Activated T-helper 2 cell treated with anti-CD3 and anti-CD28 coated beads, Interferon-gamma antibody, Interleukin-2, Interleukin-4, amounts not matched to agents 10 μg/mL and 5 μg/mL and 100 μg/mL, durations not matched to agents 14 hours and 24 hours and 36 hours (primary cell): ENCODE measurements at places on chromosomes 7 and 10.

DNA sequence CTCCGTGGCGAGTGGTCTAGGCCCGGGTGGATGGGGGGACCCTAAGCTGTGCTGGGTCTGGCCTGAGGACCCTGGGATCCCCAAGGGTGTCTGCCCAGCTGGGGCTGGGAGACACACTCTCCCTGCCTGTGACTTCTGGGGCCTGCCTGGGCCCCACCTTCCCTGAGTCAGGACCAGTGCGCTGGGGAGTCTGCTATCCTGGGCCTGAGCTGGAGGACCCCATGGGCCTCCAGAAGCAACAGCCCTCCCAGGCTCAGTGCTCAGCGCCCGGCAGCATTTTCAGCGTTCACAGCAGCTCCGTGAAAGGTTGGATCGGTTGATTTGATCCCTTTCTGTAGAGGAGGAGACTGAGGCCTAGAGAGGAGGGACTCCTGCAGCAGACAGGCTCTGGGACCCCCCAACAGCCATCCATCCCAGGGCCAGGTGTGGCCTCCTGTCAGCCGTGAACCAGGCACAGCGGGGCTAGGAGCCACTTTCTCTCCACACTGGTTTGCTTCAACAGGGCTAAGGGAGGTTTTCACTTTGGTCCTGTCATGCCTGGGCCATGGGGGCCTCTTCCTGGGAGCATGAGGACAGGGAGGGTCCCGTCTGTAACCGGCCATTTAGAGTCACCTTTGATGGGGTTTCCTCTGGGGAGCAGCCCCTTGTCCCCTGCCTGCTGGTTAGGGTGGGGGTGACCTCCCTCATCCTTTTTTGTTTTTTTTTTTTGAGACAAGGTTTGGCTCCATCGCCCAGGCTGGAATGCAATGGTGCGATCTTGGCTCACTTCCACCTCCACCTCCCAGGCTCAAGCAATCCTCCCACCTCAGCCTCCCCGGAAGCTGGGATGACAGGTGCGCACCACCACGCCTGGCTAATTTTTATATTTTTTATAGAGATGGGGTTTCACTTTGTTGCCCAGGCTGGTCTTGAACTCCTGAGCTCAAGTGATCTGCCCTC, 12.4 kb downstream of the FOXL3 start:
- DNase-seq, result no peak

GRCh38 chr10:110498982-110499795, 1.5 kb downstream of the DUSP5 start:
- peak; percentile 35 for DNase-seq

DNA sequence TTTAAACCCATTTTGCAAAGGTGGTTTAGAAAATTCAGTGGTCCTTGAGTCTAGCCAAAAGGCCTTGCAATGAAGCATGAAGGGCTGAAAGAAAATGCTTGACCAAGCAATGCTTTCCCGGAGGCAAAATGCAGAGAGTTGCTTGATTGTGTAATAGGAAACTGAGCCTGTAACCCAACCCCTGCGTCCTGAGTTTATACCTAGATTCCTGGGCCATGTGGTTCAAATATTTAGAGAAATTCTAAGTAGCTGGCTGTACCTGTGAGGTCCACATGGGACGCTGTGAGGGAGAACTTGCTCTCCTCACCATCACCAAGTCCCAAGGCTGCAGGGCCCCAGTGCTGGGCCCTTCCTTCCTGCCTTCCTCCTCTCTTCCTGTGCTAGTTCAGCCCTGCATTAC, 45.7 kb downstream of the CXCL12 start:
- DNase-seq, result no peak

GRCh38 chr7:85736085-85736484, 549.2 kb upstream of the SEMA3D start:
- no peak for DNase-seq

GRCh38 chr7:36032361-36032818, 120.7 kb upstream of the EEPD1 start:
- no peak for DNase-seq

DNA sequence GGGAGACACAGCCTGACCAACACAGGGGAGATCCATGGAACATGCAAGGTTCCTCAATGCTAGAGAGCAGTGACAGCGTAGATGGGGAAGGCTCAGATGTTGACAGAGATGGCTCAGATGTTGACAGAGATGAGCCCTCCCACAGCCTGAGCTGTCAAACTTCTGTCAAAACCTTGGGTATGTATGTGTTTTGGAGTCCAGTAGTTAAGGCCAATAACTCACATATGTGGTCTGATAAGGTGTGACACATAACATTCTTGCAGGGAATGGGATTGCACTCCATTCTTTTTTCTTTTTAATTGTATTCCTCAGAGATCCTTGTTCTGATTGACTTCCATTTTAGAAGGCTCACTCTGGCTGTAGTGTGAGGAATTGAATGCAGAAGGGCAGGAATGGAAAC, 136.3 kb downstream of the C1GALT1 start:
- no peak for DNase-seq

GRCh38 chr7:23230641-23231101, 15.9 kb upstream of the GPNMB start:
- DNase-seq, result no peak

GRCh38 chr10:132788831-132789219, 2.9 kb upstream of the NKX6-2 start:
- DNase-seq, result no peak

DNA sequence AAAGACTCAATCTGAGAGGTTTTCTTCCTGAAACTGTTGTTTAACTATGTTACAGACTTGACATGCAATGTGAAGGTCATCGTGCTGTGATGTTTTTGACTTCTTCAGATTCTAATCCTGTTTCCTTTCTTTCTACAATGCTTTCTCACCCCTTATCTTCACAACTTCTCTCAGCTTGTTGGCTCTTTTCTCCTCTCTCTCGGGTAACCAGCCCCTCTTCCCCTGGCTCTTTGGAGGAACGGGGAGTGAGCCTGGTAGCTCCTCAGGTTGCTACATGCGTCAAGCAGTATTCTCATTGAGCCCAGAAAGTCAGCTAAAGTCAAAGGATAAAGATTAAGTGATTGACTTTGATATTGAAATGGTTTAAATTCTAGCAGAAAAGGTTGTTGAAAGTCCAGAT, 40.1 kb downstream of the SEC23IP start:
- no peak for DNase-seq

GRCh38 chr10:16761300-16761699, 55.9 kb downstream of the RSU1 start:
- DNase-seq, result no peak

- DNase-seq, result no peak
Observed at GRCh38 chr7:116512520-116513188, 12.2 kb upstream of the CAV1 start.

- DNase-seq, result no peak
Observed at GRCh38 chr7:79822620-79823240, 311.9 kb upstream of the GNAI1 start.

GRCh38 chr7:155844019-155844453, 31.8 kb upstream of the SHH start:
- DNase-seq, result no peak

DNA sequence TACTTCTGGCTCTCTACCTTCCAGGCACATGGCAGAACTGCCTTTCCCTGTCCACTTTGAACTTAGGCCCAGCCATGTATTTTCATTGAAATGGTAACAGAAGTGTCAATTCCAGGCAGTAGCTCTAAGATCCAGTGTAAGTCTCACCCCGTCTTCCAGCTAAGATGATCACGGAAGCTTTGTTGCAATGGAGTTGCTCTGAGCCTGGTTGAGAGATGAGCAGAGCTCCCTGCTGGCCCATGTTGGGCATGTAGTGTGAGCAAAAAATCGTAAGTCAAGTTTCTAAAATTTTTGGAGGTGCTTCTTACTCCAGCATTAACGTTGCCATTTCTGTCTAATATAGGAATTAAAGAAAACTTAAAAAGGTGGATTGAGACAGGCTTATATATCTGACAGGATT, 274.4 kb downstream of the IPMK start:
- no peak for DNase-seq

DNA sequence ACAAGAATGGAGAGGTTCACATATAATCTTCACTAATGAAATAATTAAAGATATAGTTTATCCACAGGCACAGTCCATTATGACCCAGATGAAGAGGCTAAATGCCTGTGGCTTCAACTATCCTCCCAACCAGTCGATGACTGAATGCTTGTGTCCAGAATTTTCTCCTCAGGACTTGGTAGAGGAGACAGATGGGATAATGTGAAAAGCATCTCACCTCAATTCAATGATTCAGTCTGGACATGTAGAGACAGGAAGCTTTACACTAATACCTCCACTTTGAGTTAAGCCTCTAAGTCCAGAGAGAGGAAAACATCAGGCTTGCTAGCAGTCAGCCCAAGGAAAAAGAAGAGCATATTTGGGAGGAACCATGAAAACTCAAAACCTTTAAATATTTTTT, 59.1 kb upstream of the COL1A2 start:
- DNase-seq, result no peak

GRCh38 chr7:50807026-50807730, 24.5 kb upstream of the GRB10 start:
- no peak for DNase-seq

GRCh38 chr10:10630281-10630680, 387.4 kb upstream of the CELF2 start:
- no peak for DNase-seq

DNA sequence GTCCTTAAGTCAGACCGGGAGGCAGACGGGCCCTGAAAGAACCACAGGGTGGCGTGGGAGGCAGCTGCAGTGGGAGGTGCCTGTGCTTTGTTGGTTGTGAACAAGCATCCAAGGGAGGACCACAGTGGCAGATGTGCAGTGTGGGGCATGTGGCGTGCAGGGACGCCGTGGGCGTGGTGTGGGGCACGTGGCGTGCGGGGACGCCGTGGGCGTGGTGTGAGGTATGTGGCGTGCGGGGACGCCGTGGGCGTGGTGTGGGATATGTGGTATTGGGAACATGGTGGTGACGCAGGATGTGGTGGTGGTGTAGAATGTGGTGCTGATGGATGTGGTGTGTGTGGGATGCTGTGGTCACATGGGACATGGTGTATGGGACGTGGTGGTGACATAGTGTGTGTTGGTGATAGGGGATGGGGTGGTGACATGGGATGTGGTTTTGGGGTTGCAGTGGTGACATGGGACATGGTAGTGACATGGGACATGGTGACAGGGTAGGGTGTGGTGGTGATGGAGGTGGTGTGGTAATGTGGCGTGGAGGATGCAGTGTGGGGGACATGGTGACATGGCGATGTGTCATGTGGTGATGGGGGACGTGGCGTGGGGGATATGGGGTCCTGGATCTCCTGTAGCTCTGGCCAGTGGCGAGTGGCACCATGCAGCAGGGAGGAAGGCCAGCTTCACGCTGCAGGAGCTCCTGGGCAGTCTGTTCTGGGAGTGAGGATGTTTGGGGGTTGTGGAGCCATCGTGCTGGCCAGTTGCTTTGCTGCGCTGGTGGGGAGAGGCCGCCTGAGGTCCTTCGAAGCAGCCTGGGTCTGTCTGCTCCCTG, 78.8 kb downstream of the INPP5A start:
- peak; percentile 66 for DNase-seq

GRCh38 chr7:137146552-137147337, 196.8 kb downstream of the PTN start:
- DNase-seq, result no peak

DNA sequence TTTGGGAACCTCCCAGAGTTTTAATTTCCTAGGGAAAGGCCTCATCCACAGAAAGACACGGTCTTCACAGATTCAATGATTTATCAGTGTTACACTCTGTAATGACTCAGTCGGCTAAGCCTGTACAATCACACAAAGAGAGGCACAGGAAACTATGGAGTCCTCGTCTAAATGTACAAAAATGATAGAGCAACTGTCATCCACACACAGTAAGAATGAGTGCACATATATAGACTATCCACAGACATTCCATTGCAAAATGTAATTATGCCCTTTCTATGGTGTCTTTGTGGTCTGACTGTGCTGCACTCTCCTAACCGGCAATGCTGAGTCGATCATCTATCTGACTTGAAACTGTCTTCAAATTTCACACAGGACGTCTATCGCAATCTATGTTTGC, 3.5 kb upstream of the NAMPT start:
- DNase-seq, result no peak
